ENCODE measurements at places on chromosomes 4 and X.

GRCh38 chr4:175109933-175110332 is 191.8 kb downstream of the ADAM29 start:
- no peak for DNase-seq

DNA sequence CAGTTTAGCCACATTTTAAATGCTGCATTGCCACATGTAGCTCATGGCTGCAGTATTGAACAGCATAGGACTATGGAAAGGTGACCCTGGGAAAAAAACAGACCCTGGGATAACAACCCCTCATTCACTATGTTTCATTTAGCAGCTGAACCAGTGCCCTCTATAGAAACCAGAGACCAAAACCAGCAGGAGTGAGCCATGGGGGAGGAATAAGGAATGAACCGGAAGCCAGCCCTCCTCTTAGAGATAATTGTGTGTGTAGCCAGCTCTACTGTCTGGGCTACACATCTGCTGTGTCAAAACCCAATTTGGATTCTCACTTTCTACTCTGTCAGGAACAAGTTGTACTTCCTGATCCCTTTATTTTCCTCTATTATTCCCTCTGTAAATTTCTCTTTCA is 158.5 kb upstream of the S100G start:
- DNase-seq: no peak

DNA sequence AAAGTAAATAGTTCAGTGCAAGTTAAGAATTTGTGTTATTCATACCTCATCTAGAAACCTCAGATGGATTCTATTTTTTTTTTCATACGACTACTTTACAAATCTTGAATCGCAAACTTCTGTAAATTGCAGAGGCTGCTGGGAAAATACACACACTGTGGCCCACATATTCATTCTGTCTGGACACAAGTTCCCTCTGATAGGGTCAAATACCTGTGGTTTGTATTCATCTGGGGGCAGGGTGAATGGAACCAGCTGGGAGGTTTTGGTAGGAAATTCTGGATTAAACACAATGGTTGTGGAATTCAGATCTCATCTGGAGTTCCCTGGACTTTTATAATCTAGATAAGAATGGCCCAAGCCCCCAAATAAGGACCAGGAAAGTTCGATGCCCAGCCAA is 56.2 kb downstream of the SPATA18 start:
- no peak for DNase-seq

DNA sequence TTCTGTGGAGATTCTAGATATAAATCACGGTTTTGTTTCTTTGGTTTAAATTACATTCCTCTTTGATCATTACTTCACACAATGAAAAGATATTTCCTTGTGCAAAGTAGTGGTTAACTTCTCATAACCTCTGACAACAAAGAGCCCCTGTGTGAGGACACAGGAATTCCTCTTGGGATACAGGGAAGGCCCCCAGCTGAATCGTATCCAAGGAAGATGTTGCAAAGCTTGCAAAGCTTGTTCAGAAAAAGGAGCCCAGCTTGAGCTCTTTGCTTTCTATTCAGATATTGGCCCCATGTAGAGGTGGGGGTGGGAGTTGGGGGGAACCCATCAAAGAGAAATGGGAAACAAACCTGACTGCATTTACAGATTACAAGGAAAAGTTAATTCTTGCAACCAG is 145.7 kb downstream of the RELL1 start:
- no peak for DNase-seq

DNA sequence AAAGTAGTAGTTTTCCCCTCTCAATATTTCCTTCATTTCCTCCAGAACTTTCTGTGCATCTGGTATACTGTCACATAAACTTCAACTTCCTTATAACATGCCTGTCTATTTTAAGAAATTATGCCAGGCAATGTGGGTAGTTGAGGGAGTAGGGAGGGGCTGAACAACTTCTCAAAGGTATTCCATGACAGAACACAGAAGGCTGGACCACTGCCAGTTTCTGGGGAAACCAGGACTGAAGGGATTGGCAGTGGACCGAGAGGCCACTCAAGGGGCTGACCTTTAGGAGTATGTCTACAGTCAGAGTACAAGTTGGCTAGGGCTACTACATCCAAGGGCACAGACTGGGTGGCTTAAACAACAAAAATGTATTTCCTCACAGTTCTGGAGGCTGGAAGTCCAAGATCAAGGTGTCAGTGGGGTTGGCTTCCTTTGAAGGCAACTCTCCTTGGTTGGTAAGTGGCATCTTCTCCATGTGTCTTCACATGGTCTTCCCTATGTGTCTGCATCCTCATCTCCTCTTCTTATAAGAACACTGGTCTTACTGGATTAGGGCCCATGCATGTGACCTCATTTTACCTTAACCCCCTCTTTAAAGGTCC is 6.9 kb downstream of the SH3RF1 start:
- DNase-seq: no peak

- DNase-seq: no peak
Measured at GRCh38 chr4:8548731-8549351, 31.4 kb upstream of the GPR78 start.

DNA sequence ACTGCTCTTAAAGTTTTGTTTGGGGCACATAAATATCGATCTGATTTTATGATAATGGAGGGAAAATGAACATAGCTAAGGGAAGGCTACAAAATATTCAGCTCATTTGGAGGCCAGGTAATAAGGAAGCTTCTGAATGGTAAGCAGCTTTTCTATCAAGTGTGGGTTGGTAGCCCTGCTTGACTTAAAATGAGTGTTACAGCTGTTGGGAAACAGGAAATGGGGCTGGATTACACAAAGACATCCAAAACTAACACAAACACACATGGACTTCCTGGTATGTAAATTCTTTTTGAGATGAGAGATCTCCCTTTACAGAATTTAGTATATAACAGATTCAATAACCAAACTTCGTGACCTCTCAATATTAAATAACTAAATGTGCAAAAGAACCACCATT is 58.0 kb downstream of the FGF16 start:
- no peak for DNase-seq

GRCh38 chr4:37685161-37685822 is 884 bp downstream of the RELL1 start:
- DNase-seq: peak; percentile 60

DNA sequence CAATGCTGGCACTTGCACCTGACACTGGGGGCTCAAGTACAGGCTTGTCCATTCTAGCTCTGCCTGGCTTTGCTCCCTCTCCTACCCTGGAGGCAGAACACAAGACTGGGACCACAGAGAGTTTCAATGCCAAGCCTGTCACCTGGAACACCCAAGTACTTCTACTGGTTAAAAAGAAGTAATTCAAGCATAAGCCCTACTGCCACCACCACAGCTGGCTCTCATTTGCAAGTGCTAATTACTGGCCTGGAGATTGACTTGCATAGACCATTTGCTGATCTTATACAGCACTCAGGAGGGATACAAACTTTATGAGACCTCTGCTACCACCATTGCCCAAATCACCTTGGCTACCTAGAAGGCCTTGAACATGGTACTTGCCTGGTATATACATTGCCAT is 1550.9 kb downstream of the C4orf33 start:
- DNase-seq: no peak

DNA sequence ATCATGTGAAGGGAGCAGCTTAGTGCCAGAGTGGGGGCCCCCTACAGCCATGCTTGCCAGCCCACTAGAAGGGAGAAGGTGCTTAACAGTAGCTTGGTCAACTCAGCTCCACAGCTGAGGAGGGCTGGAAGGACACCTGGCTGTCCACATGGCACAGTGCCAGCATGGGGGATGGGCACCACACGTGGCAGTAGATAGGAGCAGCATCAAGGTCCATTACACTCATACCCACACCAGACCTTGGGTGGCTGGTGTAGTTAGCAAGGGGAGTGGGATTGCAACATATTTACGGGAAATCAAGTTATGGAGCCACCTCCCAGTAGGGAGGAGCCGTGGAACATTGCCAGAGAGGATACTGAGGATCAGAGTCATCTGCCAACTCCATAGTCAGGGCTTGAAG is 37.9 kb upstream of the SLC4A4 start:
- no peak for DNase-seq

DNA sequence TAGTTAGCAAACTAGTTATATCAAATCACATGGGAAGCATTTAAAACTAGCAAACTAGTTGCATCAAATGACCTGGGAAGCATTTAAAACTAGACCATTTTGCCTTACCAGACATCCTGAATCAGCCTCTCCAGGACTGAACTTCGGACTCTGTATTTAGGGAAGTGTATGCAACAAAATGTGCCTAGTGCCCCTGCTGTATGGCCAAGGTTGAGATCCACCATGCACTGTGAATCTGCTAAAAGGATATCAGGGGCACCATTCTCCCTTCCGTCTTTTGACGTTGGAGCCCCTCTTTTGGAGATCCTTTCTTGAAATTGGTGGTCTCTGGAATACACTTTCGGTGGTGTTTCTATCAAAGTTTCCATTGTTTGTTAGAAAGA is 49.5 kb downstream of the CCNI start:
- no peak for DNase-seq

DNA sequence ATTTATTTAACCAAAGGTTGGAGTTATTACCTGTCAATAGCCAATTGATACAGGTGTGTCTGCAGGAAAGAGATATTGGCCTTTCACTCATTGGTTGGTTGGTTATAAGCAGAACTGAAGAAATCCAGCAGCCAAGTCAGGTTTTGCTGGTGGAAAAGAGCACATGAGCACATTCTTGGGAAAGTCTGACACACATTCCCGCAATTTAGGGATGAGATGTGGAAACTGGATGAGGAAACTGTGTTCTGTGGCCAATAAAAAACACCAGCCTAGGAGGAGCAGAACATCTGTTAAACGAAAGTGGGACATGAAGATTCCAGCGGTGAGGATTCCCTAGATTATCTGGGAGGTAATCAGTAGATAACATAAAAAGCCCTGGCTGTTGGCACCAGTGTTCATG is 567.4 kb upstream of the CPEB2 start:
- DNase-seq: no peak

DNA sequence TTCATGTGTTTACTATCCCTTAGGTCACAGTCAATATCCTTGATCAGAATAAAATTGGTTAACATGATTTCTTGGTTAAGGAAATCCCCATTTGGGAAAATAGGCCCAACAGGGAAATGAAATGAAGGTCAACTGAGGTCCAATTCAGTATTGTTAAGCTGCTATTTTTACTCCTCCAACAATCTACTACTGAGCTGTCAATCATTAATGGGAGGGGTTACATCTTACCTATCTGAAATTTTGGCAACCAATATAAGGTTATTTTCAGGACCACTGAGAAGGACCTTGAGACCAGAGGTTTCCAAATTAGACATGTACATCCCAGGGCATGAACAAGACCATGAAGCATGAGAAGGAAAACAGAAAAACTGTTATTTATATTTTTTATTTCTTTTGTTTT is 64.2 kb upstream of the ALG13 start:
- DNase-seq: no peak

DNA sequence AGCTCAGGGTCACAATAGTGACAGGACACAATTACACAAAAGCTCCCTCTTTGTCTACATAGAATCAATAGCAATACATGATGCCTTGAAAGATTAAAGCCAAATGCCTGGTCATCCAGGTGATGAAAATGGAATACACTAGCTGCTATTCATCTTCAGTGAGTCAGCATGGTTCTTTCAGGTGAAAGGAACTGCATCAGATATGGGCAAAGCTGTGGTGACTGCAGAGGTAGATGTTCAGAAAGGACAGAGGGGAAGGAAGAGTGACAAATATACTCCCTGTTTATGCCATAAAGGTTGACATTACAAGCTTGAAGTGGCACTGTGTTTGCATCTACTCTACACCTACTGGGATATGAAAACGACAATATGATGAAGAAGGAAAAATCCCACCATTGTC is 20.0 kb upstream of the FTHL17 start:
- DNase-seq: no peak

DNA sequence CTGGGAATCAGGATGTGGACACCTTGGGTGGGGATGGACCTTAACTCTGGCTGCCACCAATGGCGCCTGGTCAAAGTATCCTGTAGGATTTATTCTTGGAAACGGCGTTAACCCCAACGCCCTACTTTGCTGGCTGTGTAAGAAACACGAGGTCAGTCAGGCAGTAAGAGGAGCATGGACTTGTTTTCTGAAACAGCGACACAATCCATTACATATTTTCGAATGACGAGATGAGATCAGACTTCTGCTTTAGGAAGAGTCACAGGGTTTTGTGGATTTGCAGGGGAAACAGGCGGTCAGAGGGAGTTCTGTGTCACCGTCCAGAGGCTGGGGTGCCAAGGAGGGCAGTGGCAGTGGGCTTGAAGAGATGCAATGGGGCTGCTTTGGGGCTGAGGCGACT is 92.2 kb downstream of the TBL1X start:
- no peak for DNase-seq

GRCh38 chrX:12890467-12890866 is 16.0 kb upstream of the TLR8 start:
- DNase-seq: no peak

- peak; percentile 49 for DNase-seq
Measured at GRCh38 chr4:168708108-168708507, 211.3 kb downstream of the PALLD start.

DNA sequence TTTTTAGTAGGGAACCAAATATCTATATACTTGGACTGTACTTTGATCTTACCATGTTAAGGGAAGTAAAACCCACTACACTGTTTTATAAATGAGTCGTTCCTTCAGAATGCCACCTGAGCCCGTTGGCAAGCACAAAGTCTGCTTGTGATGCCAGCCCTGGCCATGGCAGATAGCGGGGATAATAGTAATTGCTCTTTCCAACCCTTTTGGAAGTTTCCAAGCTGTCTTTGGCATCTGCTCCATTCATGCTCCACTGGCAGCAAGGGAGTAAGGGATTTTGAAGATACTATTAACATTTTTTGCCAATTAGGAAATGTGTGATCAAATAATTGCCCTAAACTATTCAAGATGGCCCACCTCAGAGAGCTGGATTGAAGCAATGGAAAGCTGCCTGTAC is 689.2 kb upstream of the SLIT2 start:
- DNase-seq: peak; percentile 44

DNA sequence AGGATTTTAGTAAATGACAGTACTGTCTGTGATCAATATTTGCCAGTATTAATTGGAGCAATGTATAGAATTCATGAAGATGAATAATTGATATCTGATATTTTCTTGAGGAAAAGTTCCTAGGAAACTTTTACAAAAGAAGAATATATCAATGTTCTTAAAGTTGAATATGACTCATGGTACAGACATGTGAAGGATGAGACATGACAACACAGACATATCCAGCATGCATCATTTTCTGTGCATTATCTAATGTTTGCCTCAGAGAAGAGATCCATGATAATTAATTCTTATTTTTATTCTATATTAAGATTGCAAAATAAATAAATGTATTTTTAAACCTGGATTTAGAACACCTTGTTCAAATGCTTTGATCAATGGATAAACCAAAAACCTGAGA is 452.9 kb upstream of the EPHA5 start:
- peak; percentile 1 for DNase-seq

GRCh38 chr4:129371926-129372325 is 276.0 kb downstream of the C4orf33 start:
- no peak for DNase-seq

DNA sequence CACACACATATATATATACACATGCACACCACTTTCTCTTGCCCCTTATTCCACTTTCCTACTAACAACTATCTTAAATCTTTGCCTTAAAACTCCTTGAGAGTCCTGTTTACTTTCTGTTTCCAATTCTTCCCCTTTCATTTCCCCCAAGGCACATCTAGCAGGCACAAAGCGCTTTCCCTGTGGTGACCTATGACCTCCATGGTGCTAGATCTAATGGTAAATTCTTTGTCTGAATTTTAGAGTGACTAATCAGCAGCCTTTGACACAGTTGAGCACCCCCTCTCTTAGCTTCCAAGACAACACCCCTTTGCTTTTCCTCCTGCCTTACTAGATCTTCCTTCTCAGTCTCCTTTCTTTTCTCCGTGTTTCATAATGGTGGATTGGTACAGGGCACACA is 236.4 kb upstream of the TTC29 start:
- DNase-seq: peak; percentile 36

All from M059J (cell line).